ENCODE measurements at places on chromosomes 3 and 15. TPM values are rescaled to one million over a fixed set of nuclear protein-coding genes. Genes with fewer than 3 reads are reported as not detected.

Gene SH3GL3
- total RNA-seq, result 0.26 TPM

DNA sequence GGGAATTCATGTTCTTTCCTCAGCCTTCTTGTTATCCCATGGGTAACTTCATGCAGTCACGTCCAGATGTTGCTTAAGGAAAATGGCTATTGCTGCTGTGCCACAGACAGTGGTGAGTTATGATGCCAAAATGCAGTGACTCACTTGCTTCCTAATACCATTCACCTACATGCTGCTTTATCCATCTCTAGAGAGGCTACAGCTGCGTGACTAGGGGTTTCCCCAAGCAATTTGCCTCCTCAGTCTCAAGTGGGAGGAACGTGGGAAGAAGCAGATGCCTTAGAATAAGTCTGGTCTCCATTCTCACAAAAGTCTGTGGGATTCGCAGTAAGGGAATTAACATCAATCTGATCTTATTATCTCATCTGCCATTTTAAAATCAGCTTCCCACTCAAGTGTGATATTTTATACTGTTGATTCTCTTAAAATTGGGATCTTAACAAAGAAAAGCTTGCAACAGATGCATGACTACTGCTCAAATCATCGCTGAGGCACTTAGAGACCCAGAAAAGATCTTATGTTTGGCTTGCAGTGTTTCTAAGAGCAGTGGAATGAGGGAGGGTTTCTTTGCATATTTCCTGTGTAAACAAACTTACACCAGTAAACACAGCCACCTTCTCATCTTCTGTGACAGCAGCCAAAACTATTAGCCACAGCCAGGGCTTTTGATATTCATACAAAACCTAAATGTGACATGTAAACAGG lies 62.0 kb upstream of the ACP3 start:
- no peak for DNase-seq

- no peak for DNase-seq
Measured at GRCh38 chr3:66629982-66630368, 129.2 kb upstream of the LRIG1 start.

DNA sequence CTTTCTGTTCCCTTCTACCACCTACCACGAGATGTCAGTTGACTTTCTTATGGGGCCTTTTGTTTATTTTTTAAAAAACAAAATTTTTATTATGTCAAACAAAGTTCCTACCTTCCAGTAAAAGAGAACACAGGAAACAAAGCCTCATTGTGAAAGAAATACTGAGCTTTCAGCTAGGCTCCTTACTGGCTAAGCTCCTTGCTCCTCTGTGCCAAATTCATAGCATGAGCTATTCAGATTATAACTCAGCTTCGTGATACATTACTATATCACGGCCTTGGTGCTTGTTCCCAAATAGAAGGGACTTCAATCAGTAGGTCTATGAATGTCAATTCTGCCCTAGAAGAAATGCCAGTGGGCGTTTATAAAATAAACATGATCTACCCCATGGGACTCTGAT lies 145.8 kb upstream of the CHRM5 start:
- DNase-seq, result no peak
